Stimulated activated CD4-positive, alpha-beta T cell treated with anti-CD3 and anti-CD28 coated beads, TNF-alpha, amount 100 ng/mL, for 1 hour (primary cell): ENCODE measurements at places on chromosomes 1 and 21.

DNA sequence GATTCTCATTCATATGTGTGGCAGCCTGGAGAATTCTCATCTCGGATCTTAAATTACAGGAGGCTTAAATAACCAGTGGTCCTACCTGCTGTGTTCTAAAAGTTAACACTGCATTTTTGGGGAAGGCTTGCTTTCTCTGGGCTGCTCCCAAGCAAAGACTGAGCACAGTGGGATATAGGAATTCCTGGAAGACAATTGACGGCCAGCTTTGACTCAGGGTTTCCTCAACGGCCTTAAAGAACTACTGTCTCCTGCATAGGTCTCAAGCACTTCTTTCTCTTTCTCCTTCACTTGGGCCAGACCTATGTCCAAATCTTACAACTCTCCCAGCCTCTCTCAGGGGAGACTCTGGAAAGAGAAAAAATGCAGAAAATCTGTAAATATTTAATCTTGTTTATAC, 1.0 kb upstream of the KRTAP13-3 start:
- DNase-seq: no peak

DNA sequence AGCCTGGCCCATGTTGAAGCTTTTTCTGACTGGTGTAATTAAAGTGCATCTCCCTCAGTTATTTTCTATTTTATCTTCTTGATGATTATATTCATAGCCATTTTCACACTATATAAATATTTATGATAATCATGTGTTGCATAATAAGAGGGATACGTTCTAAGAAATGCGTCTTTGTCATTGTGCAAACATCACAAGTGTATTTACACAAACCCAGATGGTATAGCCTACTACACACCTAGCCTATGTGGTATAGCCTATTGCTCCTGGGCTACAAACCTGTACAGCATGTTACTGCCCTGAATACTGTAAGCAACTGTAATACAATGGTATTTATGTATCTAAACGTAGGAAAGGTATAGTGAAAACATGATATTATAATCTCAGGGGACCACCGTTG, 88.1 kb downstream of the BACH1 start:
- DNase-seq: no peak

DNA sequence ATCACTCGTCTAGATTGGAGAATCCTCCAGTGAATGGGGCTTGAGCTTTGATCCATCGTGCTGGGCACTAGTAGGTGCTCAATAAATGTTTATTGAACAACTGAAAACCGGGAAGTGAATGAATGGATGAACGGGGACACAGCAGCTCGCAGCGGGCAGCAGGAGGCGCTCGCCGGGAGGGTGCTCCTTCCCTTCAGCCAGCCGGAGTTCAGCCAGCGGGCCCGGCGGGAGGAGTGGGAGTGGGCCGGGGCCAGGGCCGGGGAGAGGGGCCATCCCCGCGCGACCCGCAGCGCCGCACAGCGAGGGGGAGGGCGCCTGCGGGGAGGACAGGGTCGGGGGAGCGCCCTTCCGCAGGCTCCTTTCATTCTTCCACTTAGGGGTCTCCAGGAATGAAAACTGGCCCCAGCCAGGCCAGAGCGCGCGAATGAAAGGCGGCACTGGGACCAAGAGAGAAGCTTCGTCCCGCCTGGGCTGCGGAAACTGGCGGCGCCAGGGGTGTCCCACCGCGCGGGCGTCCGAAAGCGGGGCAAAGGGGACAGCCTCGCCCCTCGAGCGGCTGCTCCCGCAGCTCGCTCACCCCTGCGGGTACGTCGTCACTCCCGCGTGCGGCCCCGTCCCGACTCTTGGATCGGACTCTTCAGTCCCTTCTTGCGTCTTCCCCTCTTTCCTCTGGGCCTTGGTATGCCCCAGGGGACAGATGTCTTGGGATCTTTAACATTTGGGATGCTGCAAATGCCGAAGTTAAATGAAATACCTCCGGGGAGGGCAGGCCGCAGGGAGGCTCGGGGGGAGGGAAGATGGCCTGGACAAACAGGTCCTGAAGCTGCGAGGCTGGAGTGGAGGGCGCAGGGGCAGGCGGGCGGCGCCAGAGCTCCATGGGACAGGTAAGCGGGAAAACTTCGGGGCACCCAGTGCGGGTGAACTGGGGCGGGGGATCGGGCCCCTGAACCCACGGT, 3.6 kb upstream of the INAVA start:
- no peak for DNase-seq

GRCh38 chr1:5961601-5962000, 30.6 kb downstream of the NPHP4 start:
- no peak for DNase-seq

DNA sequence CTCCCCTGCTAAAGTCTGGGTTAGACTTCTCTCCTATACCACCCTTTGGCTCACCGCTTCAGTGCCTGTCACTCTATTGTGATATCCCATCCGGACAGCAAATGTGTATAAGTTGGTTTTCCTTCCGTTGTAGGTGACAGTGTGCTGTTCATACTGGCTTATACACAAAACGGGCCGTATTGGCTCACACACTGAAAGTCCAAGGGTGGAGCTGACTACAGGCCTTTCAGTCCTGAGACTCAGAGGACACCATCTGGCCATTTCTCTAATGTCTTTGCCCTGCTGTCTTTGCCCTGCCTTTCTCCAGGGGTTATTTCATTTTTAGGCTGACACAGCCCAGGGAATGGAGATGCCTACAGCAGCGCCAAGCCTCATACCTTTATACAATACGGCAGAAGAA, 90.7 kb downstream of the URB2 start:
- no peak for DNase-seq

DNA sequence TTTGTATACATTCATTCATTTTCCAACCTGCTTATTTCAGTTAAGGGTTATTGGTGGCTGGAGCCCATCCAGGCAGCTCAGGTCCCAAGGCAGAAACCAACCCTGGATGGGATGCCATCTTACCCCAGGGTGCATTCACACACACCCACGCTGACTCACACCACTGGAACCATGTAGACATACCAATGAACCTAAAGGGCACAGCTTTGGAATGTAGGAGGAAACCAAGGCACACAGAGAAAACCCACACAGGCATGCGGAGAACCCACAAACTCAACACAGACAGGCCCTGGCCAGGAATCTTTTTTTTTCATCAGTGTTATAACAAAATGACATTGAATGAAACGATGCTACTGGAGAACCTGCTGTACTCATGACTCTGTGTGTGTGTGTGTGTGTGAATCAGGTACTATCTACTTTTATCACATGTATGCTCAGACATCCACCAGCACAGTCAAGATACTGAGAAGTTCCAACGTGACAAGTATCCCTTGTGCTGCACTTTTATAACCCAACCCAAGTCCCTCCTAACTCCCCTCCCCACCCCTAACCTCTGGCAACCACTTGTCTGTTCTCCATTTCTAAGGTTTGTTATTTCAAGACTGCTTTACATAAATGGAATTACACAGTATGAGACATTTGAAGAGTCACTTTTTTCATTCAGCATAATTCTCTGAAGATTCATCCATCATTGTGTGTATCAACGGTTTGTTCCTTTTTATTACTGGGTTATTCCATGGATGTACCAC, 286.8 kb upstream of the PLD5 start:
- DNase-seq: no peak

DNA sequence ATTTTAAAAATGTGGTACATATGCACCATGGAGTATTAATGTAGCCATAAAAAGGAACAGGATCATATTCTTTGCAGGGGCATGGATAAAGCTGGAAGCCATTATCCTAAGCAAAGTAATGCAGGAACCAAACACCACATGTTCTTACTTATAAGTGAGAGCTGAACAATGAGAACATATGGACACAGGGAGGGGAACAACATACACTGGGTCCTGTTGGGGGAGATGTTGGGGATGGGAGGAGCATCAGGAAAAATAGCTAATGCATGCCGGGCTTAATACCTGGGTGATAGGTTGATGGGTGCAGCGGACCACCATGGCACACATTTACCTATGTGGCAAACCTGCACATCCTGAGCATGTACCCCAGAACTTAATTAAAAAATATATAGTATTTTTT, 352.5 kb upstream of the KAZN start:
- no peak for DNase-seq

DNA sequence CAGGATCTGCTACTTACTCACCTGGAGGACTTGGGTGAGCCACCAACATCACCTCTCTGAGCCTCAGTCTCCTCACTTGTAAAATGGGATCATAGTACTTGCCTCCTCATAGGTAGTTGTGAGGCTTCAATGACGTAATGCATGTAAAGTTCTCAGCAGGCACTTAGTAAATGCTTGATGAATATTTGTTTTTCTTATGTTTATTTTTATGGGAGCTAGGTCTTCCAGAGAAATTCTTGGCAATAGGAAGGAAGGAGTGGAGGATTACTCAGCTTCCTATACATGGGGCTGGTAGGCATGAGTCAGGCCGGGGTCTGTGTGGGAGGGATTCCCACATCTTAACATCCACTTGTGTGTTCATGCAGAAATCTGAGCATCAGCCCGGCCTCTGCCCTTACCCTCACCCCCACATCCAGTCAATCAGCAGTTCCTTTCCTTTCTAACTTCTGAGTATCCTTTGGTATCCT, 95.4 kb upstream of the USP24 start:
- no peak for DNase-seq

DNA sequence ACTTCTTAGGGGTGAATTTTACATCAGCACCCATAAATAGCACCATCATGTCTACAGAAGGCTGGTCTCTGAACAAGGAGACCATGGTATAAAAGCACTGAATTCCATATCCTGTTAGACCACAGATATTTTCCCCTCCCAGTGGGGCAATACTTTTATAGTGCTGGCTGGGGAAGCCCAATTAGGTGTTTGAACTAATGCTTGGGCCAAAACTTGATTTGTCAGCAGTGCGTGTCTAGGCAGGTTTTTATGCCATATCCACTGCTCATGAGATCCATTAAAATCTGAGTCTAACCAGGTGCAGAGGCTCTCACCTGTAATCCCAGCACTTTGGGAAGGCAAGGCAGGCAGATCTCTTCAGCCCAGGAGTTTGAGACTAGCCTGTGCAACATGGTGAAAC, 623.0 kb downstream of the NPHP4 start:
- DNase-seq: no peak

DNA sequence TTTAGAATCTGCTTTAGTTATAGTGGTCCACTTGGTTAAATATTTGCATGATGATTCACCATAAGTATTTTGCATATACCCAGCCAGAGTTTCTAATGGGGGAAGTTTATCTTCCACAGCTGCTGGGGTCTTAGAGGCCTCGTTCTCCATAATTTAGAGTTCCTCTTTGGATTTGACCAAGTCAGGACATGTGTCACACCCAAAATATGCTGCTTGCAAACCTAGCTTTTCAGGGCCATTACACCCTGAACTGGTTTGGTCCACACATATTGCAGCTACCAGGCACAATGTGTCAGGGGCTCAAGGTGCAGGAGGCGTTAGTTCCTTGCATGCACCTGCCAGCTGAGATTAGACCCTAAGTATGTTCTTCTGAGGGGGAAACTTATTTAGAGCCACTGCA, 17.1 kb upstream of the FMO4 start:
- DNase-seq: no peak

DNA sequence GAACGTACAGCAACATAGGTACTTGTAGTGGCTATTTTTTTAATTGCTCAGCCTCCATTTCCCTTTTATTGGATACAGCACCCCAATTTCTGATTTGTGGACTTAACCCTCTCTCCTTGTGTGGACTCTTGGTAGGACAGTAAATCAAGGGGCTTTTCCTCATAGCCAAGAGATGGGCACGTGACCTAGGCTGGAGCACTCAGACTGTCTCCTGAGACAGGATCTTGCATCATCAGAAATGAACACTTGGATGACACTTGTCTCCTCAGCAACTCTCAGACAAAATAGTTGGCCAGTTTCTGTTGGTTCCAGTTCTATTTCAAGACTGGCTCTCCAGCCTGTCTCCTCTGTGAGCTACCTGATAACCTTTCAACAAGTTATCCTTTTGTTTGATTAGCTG, 112.9 kb upstream of the ZNF678 start:
- no peak for DNase-seq

DNA sequence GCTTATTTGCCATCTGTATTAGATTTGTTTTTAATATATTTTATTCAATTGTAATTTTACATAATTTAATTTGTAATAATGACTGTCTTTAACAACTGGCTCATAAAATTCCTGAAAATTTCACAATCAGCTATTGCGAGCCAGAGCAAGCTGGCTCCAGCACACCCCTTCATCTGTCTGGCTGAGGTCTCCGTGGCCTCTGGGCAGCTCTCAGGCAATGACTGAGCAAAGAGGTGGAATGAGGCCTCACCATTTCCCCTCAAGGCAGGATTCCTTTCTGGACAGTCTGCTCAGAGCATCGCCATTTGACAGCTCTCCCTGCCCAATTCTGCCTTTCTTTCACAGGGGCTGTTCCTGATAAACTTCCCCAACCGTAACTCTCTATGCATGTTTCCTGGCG, 5.8 kb upstream of the KANK4 start:
- DNase-seq: no peak

DNA sequence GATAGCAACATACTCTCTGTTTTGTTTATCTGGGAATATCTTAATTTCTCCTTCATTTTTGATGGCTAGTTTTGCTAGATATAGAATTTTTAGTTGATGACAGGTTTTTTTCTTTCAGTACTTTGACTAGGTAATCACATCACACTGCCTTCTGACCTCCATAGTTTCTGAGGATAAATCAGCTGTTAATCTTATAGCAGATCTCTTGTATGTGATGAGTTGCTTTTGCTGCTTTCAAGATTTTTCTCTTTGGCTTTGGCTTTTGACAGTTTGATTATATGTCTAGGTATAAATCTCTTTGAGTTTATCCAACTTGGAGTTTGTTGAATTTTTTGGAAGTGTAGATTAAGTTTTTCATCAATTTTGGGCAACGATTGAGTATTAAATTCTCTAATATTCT, 142.6 kb downstream of the ZNF644 start:
- DNase-seq: no peak

GRCh38 chr1:209219791-209220524, 363.6 kb upstream of the CAMK1G start:
- DNase-seq: no peak

DNA sequence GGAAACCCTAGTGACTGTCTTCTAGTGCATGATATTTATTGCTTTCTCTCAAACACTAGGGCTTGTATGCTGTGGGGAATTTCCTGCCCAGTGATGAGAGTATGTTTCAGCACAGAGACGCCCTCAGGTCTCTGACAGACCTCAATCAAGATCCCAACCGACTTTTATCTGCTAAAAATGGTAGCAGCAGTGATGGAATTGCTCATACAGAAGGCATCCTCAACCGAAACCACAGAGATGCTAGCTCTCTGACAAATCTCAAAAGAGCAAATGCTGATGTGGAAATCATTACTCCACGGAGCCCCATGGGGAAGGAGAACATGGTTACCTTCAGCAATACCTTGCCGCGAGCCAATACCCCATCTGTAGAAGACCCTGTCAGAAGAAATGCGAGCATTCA, 41.3 kb downstream of the PLPPR4 start:
- no peak for DNase-seq

DNA sequence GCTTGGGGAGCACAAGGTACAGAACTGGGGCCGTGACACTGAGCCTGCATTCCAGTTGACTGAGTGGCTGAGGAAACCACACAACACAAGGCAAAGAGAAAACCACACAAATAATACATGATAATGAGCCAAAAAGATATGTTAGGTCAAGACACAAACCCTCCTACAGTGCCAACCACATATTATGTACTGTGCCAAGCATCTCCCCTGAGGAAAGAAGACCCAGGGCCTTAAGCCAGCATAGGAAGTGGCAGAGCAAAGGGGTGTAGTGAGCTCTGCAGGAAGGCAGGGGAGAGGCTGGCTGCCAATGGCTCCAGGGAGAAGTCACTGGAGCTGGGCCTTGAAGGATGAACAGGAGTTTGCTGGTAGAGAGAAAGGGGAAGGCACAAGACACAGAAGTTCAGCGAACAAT, 28.2 kb downstream of the CTNNBIP1 start:
- DNase-seq: no peak

- DNase-seq: peak; percentile 35
Measured at GRCh38 chr1:52601991-52602855, at the start of gene GPX7. Gene GPX7 (plus strand): TSS chr1:52602371. CDS start chr1:52602410, 39 bp downstream.

- no peak for DNase-seq
Measured at GRCh38 chr1:41483001-41483850, 1.3 kb downstream of the EDN2 start.
